ENCODE measurements at places on chromosomes 3 and 15. TPM values are rescaled to one million over a fixed set of nuclear protein-coding genes. Genes with fewer than 3 reads are reported as not detected.

- H3K36me3 ChIP-seq, result no peaks in the 10 kb centered on the region
- no peak overlapping the region for H3K27ac ChIP-seq
- H3K4me1 ChIP-seq, result no peaks in the 10 kb centered on the region
- H3K4me3 ChIP-seq, result no peak overlapping the region
- H3K27me3 ChIP-seq, result no peaks in the 10 kb centered on the region
- DNase-seq, result no peak
These were observed 278.6 kb downstream of the EDEM1 start for GRCh38 chr3:5466065-5466464.

DNA sequence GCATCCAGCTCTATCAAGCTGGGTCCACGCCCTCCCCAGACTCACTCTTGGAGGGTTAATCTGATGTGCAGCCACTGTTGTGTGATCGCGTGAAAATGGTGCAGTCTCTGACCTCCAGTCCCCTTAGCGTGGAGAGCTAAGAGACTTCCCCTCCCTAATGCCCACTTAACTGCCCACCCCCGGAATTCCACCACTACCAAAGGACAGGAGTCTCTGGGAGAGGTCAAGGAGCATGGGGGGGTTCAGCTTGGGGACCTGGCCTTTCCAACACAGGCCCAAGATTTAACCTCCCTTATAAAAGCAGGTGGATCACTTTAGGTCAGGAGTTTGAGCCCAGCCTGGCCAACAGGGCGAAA, 48.8 kb downstream of the CCDC12 start:
- peaks cover 18% of the 10 kb centered on the region for H3K36me3 ChIP-seq
- H3K4me1 ChIP-seq, result peaks cover 61% of the 10 kb centered on the region
- no peaks in the 10 kb centered on the region for H3K27me3 ChIP-seq
- no peak for DNase-seq
- no peak overlapping the region for H3K4me3 ChIP-seq
- H3K27ac ChIP-seq, result peak overlapping the region; percentile 46

CMTM8 gene
- total RNA-seq, result 1.7 TPM

DNA sequence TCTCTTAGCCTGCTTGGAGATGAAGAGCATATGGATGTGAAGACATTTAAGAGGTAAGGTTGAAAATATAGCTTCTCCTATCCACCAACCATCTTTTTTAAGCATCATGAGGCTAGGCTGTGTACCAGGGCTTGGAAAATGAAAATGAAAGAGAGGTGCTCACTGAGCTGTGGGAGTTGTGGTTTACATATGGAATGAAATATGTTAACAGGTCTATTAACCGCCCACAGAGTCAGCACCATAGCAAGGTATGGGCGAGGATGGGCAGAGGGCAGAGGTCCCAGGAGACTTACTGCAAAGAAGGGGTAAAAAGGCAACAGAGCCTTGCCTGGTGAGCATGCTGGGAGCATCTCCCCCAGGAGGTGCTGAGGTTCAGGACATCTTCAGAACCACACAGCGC, 273.1 kb downstream of the GABRG3 start:
- H3K4me3 ChIP-seq, result no peak overlapping the region
- DNase-seq, result no peak
- no peaks in the 10 kb centered on the region for H3K36me3 ChIP-seq
- no peaks in the 10 kb centered on the region for H3K27me3 ChIP-seq
- no peaks in the 10 kb centered on the region for H3K4me1 ChIP-seq

- H3K27me3 ChIP-seq, result no peaks in the 10 kb centered on the region
- no peak overlapping the region for H3K4me3 ChIP-seq
- no peak overlapping the region for H3K27ac ChIP-seq
- no peaks in the 10 kb centered on the region for H3K36me3 ChIP-seq
- no peak for DNase-seq
These were observed 227.5 kb downstream of the NEK10 start for GRCh38 chr3:27141668-27142067.

DNA sequence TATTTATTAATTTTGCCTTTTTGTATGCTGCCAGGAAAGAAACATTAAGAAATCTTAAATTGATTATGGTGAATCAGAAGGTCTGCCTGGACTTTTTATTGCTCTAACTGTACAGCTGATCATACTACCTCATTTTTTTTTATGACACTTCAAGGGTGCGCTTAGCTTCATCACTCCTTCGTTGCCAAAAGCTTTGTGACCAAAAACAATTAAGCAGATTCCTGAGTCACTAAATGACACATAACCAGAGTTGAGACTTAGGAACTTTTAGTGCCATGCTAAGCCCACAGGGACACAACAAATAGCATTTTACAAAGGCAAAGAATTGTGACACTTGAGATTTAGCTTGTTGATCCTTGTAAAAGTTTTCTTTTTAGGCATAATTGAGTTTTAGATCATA, 4.9 kb downstream of the ADIPOQ start:
- no peak overlapping the region for H3K27ac ChIP-seq
- no peaks in the 10 kb centered on the region for H3K27me3 ChIP-seq
- no peak overlapping the region for H3K4me3 ChIP-seq
- no peaks in the 10 kb centered on the region for H3K4me1 ChIP-seq
- DNase-seq, result no peak

DNA sequence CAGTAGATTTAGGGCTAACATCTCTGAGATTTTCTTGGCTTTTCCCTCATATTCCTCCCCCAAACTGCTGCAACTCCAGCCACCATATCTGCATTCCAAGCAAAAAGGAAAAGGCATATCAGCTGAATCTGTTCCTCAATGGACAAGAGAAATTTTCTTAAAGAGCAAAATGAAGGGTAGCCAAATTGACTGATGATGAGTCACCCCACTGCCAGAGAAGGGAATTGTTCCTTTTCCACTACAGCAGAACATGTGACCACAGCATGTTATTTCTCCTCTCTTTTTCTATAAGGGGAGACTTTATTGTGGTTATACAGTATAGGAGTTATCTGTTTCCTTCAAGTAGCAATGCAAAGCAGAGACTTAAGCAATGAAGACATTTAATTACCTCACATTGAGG, 172.5 kb downstream of the MTHFS start:
- H3K36me3 ChIP-seq, result no peaks in the 10 kb centered on the region
- H3K4me1 ChIP-seq, result no peaks in the 10 kb centered on the region
- no peak overlapping the region for H3K4me3 ChIP-seq
- H3K27ac ChIP-seq, result no peak overlapping the region

DNA sequence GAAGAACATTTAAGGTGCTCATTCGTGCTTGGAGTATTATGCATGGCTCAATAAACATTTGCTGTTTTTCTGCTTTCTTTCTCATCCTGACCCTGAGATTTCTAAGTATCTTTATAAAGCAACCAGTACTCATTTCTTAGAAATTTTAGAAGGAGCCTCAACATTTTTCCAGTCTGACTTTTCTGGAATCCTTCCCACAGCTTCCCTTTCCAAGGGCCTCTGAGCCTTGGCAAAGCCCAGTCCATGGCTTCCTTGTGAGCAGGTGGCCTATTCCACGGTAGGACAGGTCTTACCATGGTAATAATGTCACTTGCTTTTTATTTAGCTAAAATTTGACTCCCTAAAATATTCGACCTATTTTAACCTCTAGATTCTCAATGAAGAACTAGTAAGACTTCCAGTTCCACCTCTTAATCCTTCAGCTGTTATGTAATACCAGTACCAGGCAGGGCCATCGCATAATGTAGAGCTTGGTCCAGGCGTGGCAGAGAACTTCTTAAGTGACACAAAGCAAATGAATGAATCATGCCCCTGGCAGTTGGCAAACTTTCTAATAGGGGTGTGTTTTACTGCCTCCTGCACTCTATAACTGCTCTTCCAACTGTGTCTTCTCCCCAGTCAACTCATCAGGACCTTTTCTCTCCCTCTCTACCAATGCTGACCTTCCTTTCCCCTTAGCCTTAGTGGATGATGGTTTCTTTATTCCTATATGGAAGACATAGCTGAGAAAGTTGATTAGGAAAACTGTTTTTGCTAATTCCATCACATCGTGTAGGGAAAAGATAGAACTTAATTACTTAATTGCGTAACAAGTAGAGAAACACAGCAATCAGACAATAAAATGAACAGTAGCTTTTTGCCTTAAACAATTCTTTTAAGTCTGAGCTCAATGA, 894 bp upstream of the TM4SF4 start:
- H3K27ac ChIP-seq, result no peak overlapping the region
- H3K4me1 ChIP-seq, result peaks cover 11% of the 10 kb centered on the region
- H3K27me3 ChIP-seq, result no peaks in the 10 kb centered on the region
- H3K36me3 ChIP-seq, result no peaks in the 10 kb centered on the region
- DNase-seq, result no peak
- no peak overlapping the region for H3K4me3 ChIP-seq

DNA sequence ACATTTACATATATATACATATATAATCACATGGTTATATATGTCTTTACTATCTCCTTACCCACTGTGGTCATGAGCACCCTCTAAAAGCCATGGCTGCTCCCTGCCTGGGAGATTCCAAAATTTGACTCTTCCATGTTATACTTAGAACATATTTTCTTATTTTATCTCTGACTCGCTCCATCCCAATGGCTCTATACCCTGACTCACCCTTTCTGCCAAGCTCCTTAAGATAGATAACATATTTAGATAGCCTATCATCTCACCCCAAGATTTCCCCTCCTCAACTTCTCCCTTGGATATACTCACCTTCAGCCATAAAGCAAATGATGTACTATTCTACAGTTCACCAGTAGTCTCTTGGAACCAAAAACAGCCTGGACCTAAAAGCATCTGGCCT, 65.1 kb downstream of the CD200R1L start:
- no peaks in the 10 kb centered on the region for H3K27me3 ChIP-seq
- H3K36me3 ChIP-seq, result no peaks in the 10 kb centered on the region
- no peak for DNase-seq
- no peak overlapping the region for H3K4me3 ChIP-seq

DNA sequence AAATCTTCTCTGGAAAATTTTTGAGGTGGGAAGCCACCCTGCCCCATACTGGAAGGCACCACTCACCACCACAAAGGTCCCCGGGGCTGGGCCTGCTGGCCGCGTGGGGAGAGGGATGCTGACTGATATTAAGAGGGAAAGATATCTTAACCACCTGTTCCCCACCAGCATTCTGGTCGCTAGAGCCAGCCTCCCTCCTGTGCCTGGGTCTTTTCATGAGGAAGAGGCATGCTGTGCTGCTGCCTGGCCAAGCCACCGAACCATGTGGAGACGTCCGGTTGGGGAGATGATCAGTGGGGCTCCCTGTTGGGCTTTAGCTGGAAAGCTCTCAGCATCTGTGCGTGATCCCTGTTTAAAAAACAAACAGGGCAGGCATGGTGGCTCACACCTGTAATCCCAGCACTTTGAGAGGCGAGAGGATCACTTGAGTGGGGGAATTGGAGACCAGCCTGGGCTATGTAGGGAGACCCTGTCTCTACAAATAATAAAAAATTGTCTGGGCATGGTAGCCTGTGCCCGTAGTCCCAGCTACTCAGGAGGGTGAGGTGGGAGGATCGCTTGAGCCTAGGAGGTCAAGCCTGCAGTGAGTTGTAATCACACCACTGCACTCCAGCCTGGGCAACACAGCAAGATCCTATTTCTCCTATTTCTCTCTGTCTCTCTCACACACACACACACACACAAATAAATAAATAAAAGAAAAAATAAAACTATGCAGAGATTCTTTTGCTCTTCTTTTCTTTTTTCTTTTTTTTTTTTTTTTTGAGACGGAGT, 1.0 kb downstream of the KLHL18 start:
- H3K36me3 ChIP-seq, result peaks cover 2% of the 10 kb centered on the region
- H3K4me3 ChIP-seq, result peak overlapping the region; percentile 78
- peak overlapping the region; percentile 96 for H3K27ac ChIP-seq
- no peak for DNase-seq
- H3K27me3 ChIP-seq, result no peaks in the 10 kb centered on the region

DNA sequence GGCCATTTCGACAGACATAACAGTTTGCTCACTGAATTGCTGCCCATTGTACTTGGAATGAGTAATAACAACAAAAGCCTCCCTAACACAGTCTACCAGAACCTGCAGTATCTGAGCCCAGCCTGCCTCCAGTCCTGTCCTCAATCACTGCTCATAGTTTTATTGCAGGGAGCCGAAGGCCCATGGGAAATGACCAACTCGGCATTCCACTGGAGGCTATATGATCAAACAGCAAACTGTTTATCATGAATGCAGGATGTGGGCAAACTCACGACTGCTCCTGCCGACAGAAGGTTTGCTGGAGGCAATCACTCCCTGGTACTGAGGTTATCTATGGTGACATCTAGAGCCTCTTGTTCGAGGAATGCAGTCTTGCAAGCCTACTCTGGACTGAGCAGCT, 46.3 kb downstream of the LSM3 start:
- no peak overlapping the region for H3K4me3 ChIP-seq
- H3K36me3 ChIP-seq, result no peaks in the 10 kb centered on the region
- no peaks in the 10 kb centered on the region for H3K27me3 ChIP-seq
- H3K4me1 ChIP-seq, result no peaks in the 10 kb centered on the region
- H3K27ac ChIP-seq, result no peak overlapping the region

All from heart left ventricle (tissue), 16 donors.